ENCODE measurements at places on chromosomes 2 and 18.

DNA sequence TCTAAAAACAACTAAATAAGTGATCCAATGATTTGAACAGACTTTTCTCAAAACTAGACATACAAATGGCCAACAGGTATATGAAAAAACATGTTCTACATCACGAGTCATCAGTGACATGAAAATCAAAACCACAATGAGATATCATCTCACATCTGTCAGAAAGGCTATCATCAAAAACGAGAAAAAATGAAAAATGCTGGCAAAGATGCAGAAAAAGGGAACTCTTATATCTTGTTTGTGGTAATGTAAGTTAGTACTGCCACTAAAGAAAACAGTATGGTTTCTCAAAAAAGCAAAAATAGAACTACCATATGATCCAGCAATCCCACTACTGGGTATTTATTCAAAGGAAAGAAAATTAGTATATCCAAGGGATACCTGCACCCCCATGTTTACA, 255.3 kb upstream of the FBXO11 start:
- no peak for DNase-seq

DNA sequence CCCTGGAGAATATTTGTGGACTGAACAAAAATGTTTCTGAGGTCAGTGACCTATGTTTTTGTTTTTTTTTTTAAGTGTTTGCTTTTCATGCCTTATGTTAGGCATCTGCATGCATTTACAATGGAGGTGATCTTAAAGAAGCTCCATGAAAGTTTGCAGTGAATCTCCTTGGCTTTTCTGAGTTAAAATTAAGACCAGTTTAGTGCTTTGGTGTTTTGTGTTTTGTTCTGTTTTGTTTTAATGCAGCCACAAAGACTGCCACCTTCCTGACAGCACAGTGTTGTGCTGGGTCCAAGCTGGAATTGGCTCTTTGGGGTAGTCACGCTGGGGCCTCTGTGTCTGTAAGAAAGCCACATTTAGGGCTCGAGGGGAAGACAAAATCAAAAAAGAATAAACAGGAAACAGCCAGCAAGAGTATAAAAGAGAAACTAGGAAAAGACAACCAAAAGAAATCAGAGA, 396.2 kb downstream of the ARHGAP15 start:
- DNase-seq = no peak

DNA sequence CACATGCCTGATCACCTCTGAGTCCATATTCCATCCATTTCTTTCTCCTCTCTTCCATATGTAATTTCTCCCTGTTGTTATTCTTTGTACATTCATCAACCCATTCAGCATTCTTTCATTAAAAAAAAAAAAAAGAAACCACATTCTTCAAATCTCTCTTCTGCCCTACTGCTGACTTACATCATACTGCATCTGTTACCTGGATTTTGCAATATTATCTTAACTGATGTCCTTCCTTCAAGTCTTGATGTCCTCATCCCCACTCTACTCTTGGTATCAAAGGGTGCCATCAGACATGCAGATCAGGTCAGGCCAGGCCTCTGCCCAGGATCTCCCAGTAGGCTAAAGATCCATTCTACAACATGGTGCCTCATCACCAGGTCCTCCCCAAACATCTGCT, 90.6 kb downstream of the SGPP2 start:
- DNase-seq = no peak

GRCh38 chr2:9703701-9704221, 73.0 kb upstream of the YWHAQ start:
- peak; percentile 17 for DNase-seq

DNA sequence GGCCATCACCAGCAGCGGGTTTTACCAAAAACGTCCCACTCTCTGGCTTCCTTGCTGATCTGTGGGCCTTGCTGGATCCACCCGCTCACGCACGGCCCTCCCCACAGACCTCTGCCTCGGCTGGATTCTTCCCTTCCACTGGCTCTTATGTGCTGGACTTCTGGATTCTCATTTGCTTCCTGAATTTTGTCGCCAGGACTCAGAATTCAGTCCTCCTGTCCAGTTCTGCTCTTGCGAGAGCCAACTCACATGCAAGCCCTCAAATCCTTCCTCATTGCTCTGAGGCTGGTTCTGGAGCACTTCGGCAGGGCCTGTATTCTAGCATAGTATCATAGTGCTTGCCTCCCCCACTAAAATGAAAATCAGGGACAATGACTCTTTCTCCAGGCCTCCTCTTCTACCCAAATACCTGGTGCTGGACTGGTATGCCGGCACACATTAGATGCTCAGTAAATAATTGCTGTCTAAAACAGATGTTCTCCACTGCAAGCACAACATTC, 115.5 kb downstream of the ATL2 start:
- no peak for DNase-seq

- no peak for DNase-seq
Measured at GRCh38 chr2:223451-223850, 40.4 kb downstream of the SH3YL1 start.

GRCh38 chr2:100902817-100903405, 83.0 kb downstream of the NPAS2 start:
- DNase-seq = no peak

DNA sequence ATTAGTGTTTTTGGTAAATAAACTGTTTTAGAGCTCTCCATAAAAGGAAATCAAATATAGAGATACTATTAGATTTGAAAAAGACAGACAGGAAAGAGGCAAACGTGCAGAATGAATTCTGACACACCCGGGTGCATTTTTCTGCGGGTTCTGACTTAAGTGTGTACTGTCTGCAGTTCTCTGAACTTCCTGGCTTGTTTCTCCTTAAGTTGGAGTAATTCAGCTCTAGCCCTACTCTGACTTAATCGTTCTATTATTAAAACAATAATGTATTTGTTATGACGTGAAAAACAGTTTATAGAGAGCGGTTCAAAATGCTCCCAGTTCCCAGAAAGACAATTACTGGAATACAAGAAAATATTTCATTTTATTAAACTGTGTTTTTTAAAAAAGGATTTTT, 305.9 kb downstream of the ARHGAP15 start:
- DNase-seq = no peak

DNA sequence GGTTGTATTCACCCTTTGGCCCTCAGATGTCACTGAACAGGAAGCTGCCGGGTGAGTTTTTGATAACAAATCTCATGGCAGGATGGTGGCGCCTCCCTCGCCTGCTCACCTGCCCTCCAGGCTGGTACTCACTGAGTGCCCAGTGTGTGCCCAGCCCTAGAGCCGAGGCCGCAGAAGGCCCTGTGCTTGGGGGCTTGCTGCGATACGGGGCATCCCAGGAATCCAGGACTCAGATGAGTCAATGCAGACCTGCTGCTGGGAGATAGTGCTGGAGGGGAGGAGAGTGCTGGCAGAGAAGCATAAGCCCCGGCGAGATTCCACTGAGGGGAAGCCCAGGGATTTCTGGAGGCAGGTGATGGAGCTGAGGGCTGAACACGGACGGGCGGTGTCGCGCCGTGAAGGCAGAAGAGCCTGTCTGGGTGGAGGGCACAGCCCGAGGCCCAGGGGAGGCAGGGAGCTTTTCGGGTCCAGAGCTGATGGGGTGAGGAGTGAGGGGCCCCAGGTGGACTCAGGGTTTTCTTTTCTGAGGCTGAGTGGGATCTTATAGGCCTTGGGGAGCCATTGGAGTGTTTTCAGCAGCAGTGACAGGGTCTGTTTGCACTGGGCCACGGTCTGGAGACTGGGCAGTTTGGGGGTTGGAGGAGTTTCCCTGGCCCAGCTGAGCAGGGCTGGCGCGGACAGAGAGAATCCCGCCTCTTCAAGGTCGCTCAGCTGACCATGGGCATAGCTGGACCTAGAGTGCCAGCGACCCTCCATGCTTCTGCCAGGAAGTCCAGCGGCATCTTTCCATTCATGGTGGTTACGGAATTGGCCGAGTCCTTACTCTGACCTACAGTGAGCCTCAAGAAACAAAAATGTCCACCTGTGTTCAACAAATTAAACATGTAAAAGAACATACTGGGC, 35.5 kb downstream of the LDLRAD4 start:
- no peak for DNase-seq

GRCh38 chr2:12479065-12479601, 237.6 kb upstream of the TRIB2 start:
- no peak for DNase-seq

DNA sequence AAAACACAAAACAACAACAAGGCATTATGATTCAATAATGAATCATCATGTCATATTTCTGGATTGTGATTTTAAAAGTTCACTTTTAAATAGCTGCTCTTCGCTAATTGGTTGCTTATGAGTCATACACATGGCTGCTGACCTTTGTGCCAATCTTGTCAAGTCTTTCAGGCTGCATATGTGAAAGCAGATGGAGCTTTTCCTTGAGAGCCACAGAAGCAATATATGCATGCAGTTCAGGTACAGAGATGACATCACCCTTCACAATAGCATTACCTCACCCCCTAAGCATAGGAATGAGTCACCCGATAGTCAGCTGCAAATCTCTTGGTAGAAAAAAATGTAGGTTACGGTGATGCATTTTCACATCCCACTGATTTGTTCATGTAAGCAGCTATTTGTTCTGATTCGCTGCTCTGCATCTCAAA, 27.2 kb downstream of the EIF2AK3 start:
- no peak for DNase-seq

DNA sequence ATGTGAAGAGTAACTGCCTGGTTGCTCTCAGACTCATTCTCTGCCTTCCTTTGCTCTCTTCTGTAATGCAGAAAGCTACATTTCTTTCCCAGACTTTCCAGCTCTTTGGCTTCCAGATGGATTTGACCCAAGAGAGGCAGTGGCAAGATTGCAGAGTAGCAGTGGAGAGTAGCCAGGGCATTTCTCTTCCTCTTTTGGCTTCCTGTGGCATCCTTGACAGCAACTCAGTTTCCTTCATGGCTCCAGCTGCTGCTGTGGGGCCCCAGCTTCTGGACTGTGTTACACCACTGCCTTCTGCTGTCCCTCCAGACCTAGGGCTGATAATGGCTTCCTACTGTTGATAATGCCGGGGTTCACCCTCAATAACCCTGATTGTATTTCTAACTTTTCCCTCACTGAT, 469.4 kb upstream of the SPRED2 start:
- no peak for DNase-seq

DNA sequence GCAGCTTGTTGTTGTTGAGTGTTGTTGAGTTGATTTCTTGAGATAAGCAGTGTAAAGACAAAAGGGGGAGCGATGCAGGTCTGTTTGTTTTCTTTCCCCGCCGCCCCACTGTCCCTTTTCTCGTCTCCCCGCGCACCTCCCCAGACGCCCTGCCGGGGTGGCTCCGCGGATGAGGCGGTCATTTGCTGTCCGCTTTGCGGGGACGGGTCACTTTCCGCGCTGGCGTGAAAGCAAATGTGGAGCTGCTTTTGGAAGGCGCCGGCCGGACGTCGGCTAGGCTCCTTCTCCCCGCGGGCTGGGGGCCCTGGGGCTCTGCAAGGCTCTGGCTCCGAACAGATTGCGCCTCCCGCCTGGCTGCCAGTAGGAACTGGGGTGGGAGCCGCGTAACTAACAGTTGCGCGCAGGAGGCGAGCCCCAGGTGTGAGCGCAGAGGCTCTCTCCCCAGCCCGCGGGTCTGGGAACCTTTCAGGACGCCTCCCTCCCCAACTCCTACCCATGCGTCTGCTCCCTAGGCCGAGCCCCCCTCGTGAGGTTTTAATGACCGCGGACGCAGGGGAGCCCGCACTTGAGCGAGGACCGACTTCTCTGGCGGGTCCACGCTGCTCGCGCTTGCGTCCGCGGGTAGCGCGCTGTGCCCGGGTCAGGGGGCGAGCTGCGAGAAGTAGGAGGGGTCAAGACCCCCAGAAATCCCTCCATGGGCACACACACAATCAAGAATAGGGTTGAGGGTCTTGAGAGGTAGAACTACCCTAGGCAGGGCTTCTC, 146.6 kb downstream of the MEIS1 start:
- DNase-seq = no peak

GRCh38 chr2:85324639-85325465, 2.9 kb downstream of the TGOLN2 start:
- DNase-seq = peak; percentile 72

Data from mucosa of descending colon (tissue), 3 donors.